ENCODE measurements at places on chromosomes 7 and 10.

DNA sequence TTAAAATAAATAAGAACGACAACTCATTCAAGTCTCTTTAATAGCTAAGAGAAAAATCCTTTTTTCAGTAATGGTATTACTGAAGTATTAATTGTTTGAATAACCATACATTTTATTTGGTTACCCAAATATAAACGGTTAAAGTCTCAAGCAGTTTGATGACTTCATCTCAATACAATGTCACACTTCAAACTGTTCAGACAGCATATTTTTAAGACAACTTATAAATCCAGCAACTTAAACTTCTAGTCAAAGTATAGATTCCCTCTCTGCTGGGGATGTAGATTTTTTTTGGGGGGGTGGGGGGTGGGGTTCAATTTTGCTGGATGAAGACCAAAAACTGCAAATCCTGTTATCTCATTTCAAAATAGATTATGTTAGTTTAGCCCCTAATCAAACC is 42.0 kb downstream of the GNA12 start:
- peak; percentile 63 for DNase-seq

DNA sequence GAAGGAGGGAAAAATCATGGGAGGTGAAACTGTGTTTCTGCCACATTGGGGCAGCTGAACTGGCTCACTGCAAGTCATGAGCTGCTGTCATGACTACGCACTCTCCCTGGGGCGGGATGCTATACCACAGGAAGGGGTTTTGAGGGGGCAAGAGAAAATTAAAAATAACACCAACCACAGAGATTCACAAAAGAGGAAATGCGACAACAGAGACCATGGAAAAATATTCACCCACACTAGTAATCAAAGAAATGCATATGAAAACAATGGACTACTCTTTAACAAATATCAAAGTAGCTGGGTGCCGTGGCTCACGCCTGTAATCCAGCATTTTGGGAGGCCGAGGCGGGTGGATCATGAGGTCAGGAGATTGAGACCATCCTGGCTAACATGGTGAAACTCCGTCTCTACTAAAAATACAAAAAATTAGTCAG is 65.2 kb upstream of the TM9SF3 start:
- DNase-seq, result no peak

- peak; percentile 54 for DNase-seq
These were observed 130.3 kb downstream of the SDK1 start for GRCh38 chr7:3431306-3431705.

DNA sequence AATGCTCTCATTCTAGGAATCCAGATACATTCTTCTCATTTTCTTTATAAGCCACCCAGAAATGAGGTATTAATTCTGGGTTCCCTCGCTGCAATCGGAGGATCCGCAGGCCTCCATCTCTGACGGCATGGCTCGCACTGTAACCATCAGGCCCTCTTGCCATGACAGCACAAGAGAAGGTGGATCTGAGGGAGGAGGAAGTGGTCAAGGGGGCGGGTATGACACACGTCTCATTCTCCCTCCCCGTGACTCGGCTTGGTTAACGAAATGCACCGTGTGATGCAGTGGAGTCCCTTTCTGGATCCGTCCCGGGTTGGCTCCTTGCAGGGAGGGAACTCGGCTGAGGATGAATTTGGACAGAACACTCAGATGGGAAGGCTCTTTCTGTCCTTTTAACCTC is 280.2 kb downstream of the TCERG1L start:
- DNase-seq, result no peak

DNA sequence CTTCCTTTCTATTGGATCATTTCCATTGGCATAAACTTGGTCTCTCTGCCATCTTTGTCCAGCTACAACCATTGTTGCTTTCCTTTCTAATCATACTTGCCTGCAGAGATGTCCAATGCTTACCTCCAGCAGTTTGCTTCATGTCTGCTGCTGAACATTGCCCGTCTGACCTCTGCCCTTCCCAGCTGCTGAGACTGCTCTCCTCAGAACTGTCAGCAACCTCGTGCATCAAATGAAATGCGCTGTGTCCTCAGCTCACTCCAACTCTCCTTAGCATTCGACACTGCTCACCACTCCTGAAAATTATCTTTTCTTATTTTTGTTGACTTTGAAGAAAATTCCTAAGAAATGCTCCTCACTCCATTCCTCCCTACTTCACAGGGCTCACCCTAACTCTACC is 5.0 kb downstream of the FAM170B start:
- DNase-seq, result no peak

DNA sequence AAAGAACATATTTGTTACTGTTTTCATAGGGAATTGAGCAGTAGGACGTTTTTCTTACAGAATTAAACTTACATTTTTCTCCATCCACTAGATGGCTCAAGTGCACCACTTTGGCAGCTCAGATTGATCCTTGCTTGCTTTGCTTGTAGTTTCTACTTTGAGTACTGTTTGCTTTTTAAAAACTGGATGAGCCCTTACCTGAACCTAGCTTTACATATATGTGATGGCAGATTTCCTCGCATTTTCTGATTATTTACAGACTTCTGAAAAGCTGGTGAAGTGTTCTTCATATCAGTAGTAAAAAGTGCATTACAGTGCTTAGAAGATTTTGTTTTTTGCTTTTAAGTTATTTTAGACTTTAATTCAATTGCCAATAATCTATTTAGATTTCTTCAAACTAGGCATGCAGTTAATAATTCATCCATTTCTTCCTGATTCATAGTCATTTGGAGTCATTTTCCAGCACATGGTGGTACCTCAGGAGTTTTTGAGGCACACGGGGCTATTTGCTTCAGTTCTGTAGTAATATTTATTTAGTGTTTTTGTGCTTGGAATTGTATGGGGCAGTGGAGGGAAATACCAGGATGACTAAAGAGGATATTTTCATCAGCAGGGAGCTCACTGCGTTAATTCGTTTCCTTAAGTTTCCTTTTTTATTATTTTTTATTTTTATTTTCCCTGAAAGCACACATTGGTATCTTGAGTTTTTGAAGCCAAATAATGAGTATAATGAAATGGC is 57.3 kb downstream of the MAPK8 start:
- DNase-seq, result peak; percentile 80

Measured in iris pigment epithelial cell (primary cell).